Lung (tissue), 17 donors: ENCODE measurements at places on chromosomes 13 and 19. TPM values are rescaled to one million over a fixed set of nuclear protein-coding genes. Genes with fewer than 3 reads are reported as not detected.

ZNF296 gene
- total RNA-seq: 3.8 TPM

CGB3 gene
- not detected for total RNA-seq

SOHLH2 gene
- total RNA-seq: 0.28 TPM

HIF3A gene
- 315 TPM for total RNA-seq

ZNF616 gene
- 7.2 TPM for total RNA-seq

TUBA3C gene
- not detected for total RNA-seq

MUC16 gene
- total RNA-seq: 1.1 TPM

RHPN2 gene
- total RNA-seq: 17.5 TPM

CYP2F1 gene
- total RNA-seq: 16.4 TPM

ASPDH gene
- total RNA-seq: not detected

JAK3 gene
- 17.3 TPM for total RNA-seq

OR7C1 gene
- total RNA-seq: not detected

GRK1 gene
- total RNA-seq: not detected

CPB2 gene
- 16.7 TPM for total RNA-seq

MAU2 gene
- total RNA-seq: 64.4 TPM

RETN gene
- 2.9 TPM for total RNA-seq

CC2D1A gene
- total RNA-seq: 19.9 TPM

ANGPTL8 gene
- total RNA-seq: not detected

GGACT gene
- total RNA-seq: 5.3 TPM

VAV1 gene
- total RNA-seq: 28.4 TPM

C1QTNF9 gene
- total RNA-seq: not detected

SCAF1 gene
- 22.5 TPM for total RNA-seq

ABHD8 gene
- total RNA-seq: 23.0 TPM

PROZ gene
- total RNA-seq: not detected

FSD1 gene
- 1.1 TPM for total RNA-seq

ZNF723 gene
- total RNA-seq: not detected

SELENOW gene
- total RNA-seq: 347 TPM

GDF15 gene
- total RNA-seq: 64.0 TPM

PSG7 gene
- total RNA-seq: not detected

CEACAM8 gene
- total RNA-seq: 0.18 TPM

METTL21C gene
- not detected for total RNA-seq

GPC5 gene
- 37.3 TPM for total RNA-seq

ARHGAP33 gene
- total RNA-seq: 16.2 TPM

EIF3K gene
- 243 TPM for total RNA-seq

SYNE4 gene
- total RNA-seq: 8.0 TPM

TMEM221 gene
- 0.57 TPM for total RNA-seq

PGLYRP2 gene
- total RNA-seq: not detected

PLK5 gene
- total RNA-seq: not detected

HIPK4 gene
- not detected for total RNA-seq

GARRE1 gene
- 69.0 TPM for total RNA-seq

KLF1 gene
- 0.28 TPM for total RNA-seq

IRF3 gene
- total RNA-seq: 97.3 TPM

CFAP97D2 gene
- total RNA-seq: 3.7 TPM

CEBPA gene
- 51.3 TPM for total RNA-seq

DNAJC15 gene
- 20.0 TPM for total RNA-seq

RDH8 gene
- not detected for total RNA-seq

ZNF813 gene
- total RNA-seq: 5.3 TPM
